NCI-H2029 treated with DMSO at 0.1 percent for 48 hours (cell line): ENCODE measurements at places on chromosomes 11 and 22.

DNA sequence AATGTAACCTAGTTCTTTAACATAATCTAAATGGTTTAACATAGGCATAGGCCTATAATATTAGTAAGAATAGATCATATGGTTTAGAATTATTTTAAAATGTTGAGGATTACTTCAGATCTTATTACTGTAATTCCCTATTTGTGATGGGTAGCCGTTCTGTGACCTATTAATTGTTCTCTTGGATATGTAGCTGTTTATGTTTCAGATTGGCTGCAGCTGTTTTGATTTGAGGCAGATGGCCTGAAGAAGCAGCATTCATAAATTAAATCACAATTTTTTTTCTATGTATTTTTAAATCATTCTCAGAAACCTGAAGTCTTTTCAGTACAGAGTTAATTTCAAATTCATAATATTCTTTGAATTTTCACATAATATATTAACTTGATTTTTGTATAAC is 104.5 kb downstream of the PDE3B start:
- DNase-seq = no peak

GRCh38 chr11:129215506-129216245 is 23.6 kb upstream of the ARHGAP32 start:
- DNase-seq = no peak

- no peak for DNase-seq
Measured at GRCh38 chr22:37179622-37180420, 8.2 kb downstream of the C1QTNF6 start.

GRCh38 chr11:76626921-76627401 is 43.6 kb downstream of the LRRC32 start:
- DNase-seq = no peak

GRCh38 chr11:6660712-6661111 is 5.1 kb upstream of the DCHS1 start:
- no peak for DNase-seq

- no peak for DNase-seq
Measured at GRCh38 chr11:204587-205109, 2.6 kb downstream of the BET1L start.

- DNase-seq = no peak
Measured at GRCh38 chr11:89189776-89190175, 12.1 kb downstream of the TYR start.

DNA sequence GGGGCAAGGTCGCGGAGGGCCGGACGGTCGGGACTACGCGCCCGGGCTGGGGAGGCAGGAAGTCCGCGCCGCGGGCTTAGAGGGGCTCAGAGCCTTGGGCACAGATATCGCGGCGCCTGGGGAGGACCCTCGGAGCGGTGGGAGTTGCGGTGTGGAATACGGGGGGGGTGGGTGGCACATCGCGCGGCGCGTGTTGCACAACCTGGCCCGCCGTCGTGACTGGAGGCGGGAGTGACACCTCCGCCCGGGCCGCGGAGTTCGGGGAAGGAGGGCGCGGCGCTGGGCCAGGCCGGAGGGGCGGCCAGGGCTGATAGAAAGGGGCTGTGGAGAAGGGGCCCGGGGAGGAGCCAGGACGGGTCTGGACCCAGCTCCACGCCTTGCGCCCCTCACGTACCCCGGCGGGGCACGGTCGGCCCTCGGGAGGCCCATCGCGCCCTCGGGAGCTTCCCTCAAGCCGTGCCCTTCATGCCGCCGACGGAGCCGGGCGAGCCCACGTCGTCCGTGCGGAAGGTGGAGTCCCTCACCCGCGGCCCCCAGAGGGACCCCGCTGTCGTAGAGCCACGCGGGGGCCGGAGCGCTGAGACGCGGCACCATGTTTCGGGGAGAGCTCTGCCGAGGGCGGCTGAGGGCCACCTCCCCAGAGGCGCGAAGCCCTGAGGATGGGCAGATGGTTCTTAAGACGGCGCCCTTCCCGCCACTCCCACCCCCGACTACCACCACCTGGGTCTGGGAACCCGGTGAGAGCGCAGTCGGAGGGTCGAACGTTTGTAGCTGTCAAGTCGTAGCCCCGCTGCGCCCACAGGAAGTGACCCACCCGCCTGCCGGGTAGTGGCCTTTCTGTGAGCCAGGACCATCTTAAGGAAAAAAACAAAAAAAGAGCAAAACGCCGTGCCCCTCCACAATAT is 729 bp downstream of the IL17RA start:
- no peak for DNase-seq

GRCh38 chr11:86736291-86737143 is 63.8 kb upstream of the PRSS23 start:
- DNase-seq = no peak

GRCh38 chr11:117815262-117815803 is 9.2 kb downstream of the FXYD2 start:
- no peak for DNase-seq

GRCh38 chr11:5065027-5065426 is 4.3 kb upstream of the OR52E1 start:
- DNase-seq = no peak
